ENCODE measurements at places on chromosomes 3 and 15.

DNA sequence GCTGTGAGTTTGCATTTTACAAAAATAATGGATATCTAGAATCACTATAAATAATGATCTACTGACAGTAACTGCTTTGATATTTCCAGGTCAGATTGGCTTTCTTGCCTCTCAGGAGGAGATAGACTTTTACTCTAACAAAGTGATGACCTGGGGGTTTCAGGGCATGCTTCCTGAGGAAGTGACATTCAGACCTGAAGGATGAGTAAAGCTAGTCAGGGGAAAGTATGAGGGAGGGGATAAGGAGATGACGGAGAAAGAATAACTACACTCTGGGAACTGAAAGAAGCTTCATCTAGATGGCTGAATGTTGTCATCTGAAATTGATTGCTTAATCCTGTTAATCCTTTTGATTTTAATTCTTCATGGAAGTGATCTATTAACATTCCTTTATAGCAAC, 32.2 kb downstream of the ARMC8 start:
- DNase-seq, result no peak

- DNase-seq, result no peak
These were observed 67.1 kb downstream of the IGF1R start for GRCh38 chr15:98715401-98715800.

GRCh38 chr3:60131618-60132017, 1081.8 kb upstream of the CFAP20DC start:
- DNase-seq, result no peak

DNA sequence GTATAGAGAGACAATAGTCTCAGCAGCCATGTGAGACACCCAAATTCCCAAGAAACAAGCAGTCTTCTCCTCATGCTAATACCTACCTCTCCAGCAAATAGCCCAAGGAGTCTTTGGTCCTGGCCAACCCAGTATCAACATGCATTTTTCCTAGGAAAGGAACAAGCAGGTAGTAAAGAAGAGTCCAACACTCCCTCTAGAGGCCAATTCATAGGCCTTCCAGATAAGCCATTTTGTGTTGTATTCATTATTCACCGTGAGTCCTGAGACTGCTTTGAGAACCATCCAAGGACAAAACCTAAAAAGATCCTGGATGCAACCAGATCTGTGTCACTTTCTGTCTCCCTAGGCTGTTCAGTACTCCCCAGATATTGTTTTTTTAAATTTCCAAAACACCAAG, 63.6 kb upstream of the SNTN start:
- DNase-seq, result no peak

- DNase-seq, result no peak
These were observed 247.3 kb downstream of the THSD4 start for GRCh38 chr15:71362556-71362955.

GRCh38 chr15:83843471-83843871, 189.5 kb downstream of the ADAMTSL3 start:
- DNase-seq, result no peak

DNA sequence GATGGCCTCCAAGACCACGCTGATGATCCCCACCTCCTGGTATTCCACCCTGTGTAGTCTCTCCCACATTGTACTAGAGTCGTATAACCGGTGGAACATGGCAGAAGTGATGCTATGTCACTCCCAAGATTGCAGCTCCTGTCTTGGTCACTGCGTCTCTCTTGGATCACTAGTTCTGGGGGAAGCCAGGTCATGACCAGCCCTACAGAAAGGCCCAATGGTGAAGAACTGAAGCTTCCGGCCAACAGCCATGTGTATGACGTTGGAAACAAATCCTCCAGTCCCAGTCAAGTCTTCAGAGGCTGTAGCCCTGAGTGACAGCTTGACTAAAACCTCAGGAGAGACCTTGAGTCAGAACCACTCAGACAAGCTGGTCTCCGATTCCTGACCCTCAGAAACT, 61.9 kb upstream of the FNDC3B start:
- DNase-seq, result no peak
